ENCODE measurements at places on chromosomes 16 and 17.
A peak's percentile ranks its signal among the peaks of the same experiment; 100 is the strongest.

GRCh38 chr16:84058211-84058610 is 15.6 kb upstream of the SLC38A8 start:
- DNase-seq: no peak

- DNase-seq: peak; percentile 1
Observed at GRCh38 chr16:52446080-52446479, 100.9 kb downstream of the TOX3 start.

DNA sequence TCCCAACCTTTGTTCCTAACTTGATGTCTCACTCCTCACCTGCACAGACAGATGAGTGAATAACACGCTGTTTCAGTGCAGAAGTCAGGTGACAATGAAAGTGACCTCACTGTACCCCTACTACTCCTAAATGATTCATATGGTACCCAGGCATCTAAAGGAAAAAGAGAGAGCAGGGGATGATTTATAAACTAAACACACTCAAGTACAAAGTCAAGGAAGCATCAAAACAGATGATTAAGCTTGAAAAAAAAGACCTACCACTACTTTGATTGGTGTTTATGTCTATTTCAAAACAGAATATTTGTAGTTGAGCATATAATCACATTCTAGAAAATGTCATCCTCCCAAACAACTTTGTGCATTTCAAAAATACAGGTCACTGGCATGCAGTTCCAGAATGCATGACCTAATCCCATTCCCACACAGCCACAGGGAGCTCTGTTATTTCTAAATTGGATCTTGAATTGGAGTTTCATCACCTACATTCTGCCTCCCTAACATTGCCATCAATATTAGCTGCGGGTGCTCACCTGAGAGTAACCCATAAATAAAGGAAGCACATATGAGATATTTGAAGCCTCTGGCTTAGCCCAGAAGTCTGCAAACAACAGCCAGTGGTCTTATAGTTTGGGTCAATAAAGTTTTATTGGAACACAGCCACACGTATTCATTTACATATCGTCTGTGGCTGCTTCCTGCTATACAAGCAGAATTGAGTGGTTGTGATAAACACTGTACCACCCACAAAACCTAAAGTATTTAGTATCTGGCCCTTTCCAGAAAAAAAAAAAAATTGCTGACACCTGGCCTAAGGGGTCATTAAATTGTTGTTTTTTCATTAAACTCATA is 14.0 kb downstream of the HS3ST3A1 start:
- no peak for DNase-seq

DNA sequence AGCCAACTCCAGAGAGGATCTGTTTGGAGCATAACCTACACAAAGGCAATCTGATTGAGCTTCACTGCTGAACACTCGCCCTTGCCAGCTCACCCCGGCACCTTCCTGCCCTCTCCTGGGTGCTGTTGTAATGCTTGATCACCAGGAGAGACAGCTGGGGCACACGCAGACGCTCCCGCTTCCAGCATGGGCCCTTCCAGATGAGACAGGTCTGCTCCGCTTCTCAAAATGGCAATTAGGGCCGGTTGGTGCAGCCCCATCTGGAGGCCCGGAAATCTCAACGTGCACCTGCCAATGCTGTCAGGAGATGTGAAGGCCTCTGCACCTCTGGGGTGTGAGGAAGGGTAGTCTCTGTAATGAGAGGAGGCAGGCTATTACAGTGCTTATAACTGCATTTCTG is 206.1 kb downstream of the ABCC12 start:
- DNase-seq: no peak

DNA sequence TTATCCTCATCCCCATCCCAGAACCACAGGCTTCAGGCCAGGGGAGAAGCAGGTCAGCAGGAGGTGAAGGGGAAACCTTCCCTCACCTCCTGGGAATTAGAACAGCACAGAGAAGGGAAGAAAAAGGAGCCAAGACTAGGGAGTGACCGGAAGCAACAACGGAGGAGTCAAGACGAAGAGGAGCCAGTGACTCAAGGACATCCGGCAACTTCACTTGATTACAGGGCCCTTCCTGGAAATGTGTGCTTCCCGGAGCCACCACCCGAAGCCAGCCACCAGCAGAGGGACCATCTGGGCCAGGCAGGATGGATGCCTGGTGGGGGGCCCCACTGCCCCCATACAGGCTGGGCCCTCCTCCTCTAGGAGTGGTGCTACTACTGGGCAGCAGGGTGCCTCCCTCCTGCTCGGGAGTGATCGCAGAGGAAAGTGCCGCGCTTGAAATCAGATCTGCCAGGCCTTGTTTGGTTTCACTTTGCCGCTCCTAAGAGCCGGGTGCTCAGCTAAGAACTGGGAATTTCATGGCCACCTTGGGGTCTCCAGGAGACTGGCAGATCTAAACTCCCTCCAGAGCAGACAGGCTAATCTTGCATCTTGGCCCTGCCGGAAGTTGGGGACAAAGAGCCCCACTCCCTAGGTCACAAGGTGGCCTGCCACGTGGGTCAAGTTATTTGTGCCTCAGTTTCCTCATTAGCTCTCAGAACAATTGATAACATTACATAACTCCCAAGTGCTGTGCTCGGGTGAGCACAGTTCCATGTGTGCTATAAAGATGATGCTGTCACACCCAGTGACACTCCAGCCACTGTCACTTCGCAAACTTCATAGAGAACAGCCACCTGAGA is 6.6 kb downstream of the CDC42EP4 start:
- peak; percentile 92 for DNase-seq

GRCh38 chr17:19372439-19372838 is 5.9 kb upstream of the MAPK7 start:
- no peak for DNase-seq

DNA sequence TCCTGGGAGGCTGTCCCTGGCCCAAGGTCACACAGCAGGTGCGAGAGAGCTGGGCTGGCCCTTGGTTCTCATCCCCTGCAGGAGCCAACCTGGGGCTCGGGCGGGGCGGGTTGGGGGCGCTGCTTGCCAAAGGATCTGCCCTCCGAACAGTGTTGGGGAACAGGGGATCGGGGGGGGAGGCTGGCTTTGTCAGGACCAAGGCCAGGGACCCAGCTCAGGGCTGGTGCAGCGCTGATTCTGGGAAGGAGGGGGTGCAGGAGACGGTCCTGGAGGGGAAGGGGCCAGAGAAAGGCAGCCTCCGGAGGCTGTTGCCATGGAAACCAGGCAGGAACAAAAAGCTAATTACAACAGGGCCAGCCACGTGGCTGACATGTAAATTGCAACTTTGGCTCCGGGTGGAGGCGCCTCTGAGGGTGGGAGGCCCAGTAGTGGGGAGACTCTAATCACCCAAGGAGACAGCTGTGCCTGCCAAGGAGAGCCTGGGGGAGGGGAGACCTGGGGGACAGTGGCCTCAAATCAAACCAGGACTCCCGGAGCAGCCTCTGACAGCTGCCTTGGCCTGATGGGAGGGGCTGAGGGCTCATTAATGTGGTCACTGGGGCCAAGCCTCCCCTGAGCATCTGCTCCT is 1.3 kb downstream of the TUBB3 start:
- DNase-seq: peak; percentile 54

DNA sequence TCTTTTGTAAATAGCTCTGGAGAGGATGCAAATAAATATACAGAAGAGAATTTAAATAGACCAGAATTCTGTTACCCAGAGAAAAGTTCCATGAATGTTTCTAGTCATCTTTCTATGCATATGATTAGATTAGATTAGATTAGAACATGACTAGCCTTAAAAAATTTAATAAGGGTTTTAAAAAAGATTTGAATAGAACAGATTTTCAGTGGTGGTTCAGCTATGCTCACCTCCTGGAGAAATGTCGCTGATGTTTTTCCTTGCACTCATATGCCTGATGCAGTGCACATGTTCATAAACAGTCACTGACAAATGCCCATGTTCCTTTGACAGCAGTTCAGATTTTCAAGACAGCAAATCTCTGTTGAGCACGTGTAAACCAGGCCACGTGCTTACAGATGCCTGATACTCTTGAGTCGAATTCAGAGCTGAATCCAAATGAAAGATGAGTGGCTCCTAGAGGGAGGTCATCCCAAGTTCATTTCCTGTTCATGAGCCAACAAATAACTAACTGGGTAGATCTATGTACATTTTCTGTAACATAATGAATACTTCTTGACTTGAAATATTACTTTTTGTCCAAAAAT is 19.9 kb upstream of the RAB11FIP4 start:
- peak; percentile 60 for DNase-seq

- no peak for DNase-seq
Observed at GRCh38 chr16:129075-129474, 9.4 kb downstream of the NPRL3 start.

- DNase-seq: peak; percentile 83
Observed at GRCh38 chr17:20066253-20066652, 57.1 kb downstream of the SPECC1 start.

DNA sequence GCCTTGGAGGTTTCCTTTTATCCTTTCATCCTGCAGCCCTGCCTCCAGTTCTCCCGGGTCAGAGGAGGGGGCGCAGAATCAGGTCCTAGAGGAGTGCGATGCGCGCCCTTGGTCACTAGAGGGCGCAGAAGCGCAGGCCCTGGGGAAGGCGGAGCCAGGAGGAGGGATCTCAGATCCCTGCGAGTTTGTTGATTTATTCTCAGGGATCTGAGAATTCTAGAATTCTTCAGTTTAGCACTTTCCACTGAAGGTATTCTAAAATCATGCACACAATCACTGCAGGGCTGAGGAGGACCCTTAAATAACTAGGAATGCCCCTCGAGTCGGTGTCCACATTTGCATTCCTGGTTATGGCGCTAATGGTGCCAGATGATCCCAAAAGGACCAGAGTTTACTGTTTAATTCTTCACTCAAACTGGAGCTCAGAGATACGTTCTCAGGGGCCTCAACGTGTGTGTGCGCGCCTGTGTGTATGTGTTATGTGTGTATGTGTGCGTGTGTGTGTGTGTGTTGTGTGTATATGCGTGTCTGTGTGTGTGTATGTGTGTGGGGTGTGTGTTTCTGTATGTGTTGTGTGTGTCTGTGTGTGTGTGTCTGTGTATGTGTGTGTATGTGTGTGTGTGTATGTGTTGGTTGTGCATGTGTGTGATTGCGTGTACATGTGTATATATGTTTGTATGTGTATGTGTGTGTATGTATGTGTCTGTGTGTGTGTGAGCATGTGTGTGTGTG is 6.9 kb upstream of the ELAC2 start:
- peak; percentile 67 for DNase-seq

- DNase-seq: no peak
Observed at GRCh38 chr17:70059071-70059470, 16.0 kb upstream of the KCNJ16 start.

- no peak for DNase-seq
Observed at GRCh38 chr17:69069226-69069750, 8.6 kb upstream of the ABCA9 start.

DNA sequence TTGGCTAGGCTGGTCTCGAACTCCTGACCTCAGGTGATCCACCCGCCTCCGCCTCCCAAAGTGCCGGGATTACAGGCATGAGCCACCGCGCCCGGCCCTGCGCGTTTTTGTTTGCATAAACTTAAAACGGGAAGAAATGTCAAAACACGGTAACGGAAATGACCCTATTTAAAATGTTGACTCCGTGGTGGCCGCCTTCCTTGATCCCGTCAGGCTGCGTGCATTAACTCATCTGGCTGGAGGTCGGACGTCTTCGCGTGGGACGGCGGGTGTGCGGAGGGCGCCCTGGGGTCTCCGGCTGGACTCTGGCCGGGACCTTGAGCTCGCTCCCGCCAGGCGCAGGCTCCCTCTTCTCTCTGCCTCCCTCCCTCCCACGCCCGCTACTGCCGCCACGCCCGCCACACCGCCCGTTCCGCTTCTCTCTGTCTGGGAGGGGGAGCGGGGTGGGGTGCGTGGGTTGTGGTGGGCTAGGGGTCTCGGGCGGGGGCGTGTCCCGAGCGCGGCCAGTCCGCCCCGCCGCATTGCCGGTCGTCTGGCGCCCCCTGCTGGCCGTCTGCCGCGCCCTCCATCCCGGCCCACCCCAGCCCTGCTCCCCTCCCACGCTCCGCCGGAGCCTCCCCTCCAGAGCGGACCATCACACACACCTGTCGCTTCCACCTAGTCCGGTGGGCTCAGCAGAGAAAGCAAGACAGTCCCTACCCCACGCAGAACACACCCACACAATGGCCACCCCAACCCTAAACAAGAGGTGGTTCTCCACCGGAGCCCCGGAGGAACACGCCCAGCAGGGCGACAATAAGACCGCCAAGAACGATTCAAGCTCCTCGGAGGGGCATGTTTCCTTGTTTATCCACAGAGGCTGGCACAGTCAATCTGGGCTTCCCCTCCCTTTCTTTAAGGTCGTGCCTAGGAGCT is 1.2 kb upstream of the CCDC42 start:
- DNase-seq: peak; percentile 48

GRCh38 chr17:43328650-43329049 is 70.1 kb upstream of the ARL4D start:
- no peak for DNase-seq

GRCh38 chr17:22266231-22266630 is 573.9 kb downstream of the KCNJ18 start:
- no peak for DNase-seq

GRCh38 chr17:13078591-13079385 is 61.0 kb upstream of the ELAC2 start:
- no peak for DNase-seq

GRCh38 chr17:68441070-68441770 is 16.1 kb downstream of the WIPI1 start:
- DNase-seq: peak; percentile 66

DNA sequence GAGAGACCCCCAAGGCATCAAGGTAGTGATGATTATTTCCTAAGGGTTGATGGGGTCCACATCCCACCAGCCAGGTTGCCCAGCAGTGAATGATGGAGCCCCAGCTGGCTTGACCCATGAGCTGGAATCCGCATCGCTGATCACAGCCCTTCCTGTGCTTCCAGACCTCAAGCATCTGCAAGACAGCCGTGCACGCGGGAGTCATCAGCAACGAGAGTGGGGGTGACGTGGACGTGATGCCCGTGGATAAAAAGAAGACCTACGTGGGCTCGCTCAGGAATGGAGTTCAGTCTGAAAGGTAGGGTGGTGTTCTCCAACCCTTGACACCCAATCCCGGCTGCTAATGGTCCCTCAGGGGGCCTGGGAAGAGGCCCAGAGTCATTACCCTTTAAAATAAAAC is 69.3 kb downstream of the CRISPLD2 start:
- DNase-seq: no peak

DNA sequence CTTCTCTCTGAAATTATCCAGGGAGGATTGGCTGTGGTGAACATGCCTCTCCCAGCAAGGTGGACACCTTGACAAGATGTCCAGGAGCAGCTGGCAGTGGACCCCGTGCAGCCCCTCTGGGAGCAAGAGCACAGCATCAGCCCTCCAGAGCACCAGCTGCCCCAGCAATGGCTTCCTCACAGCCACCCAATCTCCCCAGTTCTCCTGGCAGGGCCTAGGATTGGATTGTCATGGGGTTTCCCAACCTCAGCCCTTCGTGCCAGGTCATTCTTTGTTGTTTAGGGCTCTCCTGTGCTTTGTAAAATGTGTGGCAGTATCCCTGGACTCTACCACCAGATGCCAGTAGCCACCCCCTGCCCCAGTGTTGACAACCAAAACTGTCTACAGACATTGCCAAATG is 1.8 kb upstream of the KRT36 start:
- DNase-seq: no peak

GRCh38 chr16:48317614-48318315 is 67.4 kb downstream of the SIAH1 start:
- DNase-seq: peak; percentile 64
